Stimulated activated CD4-positive, alpha-beta T cell treated with anti-CD3 and anti-CD28 coated beads, Interleukin-1b, Interleukin-23, amount 100 ng/mL, for 4 hours (primary cell): ENCODE measurements at places on chromosomes 2 and 18.

DNA sequence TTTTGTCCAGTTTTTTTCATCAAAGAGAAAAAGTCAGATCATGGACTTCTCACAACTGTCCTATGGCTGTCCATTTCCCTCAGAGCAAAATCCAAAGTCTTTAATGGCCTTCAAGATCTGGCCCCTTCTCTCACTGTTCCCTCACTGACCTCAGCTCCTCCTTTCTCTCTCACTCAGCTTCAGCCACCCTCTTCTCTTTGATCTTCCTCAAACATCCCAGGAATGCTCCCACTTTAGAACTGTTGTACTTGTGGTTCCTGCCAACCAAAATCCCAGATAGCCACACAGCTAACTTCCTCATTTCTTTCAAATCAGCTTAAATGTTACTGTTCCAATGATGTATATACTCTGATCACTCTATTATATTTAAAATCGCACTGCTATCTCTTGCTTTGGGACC lies 82.9 kb downstream of the NUP35 start:
- DNase-seq = no peak

GRCh38 chr2:15894481-15895144 lies 45.7 kb upstream of the MYCN start:
- no peak for DNase-seq

DNA sequence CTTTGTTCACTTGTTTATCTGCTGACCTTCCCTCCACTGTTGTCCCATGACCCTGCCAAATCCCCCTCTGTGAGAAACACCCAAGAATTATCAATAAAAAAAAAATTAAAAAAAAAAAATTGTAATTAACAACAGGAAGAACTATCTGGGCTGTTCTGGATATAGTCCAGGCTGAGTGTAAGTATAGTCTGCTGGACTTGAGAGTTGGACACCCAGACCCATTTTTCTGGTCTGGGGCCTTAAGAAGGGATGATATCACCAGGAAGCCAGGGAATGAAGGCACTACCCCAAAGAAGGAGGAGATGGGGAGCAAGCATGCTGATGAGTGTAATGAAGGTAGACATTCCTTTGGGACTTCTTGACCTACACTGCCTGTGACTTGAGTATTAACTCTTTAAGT lies 72.1 kb upstream of the ZFP36L2 start:
- DNase-seq = no peak

DNA sequence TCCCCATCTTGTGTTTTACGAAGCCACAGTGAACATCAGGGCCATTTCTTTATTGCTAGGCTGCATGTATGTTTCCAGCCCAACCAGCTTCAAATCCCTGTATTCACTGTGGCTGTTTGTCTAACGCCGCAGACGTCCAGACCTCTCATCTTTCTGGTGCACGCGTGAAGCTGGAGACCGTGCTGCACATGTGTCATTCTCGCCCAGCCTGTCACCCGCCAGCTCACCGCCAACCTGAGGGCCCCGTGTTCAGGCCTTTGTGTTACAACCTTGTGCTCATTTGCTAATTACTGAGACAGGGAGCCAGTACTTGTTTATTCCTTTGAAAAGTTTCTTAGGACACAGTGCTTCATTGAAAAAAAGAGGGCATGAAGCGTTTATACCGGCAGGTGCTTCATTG lies 21.4 kb downstream of the SALL3 start:
- DNase-seq = no peak

DNA sequence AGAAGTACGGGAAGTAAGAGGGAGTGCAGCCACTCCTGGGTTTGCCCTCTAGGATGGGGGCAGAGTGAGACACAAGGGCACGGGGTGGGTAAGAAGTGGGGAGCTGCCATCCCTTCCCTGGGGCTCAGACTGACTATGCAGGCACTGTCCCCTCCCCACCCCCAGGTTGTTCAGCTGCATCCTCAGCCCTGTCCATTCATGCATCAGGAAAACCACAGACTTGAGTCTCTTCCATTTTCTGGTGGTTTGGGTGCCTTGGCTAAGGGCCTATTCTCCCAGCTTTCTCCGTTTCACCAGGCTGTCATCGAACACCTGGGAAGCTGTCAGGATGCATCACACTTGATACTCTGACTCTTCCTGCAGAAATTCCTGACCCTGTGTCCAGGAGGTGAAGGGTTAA lies 111.9 kb downstream of the TFCP2L1 start:
- DNase-seq = no peak
